ENCODE measurements at places on chromosomes 13 and 19.
A peak's percentile ranks its signal among the peaks of the same experiment; 100 is the strongest.

- DNase-seq = no peak
Measured at GRCh38 chr13:72384186-72384823, 343.1 kb downstream of the MZT1 start.

DNA sequence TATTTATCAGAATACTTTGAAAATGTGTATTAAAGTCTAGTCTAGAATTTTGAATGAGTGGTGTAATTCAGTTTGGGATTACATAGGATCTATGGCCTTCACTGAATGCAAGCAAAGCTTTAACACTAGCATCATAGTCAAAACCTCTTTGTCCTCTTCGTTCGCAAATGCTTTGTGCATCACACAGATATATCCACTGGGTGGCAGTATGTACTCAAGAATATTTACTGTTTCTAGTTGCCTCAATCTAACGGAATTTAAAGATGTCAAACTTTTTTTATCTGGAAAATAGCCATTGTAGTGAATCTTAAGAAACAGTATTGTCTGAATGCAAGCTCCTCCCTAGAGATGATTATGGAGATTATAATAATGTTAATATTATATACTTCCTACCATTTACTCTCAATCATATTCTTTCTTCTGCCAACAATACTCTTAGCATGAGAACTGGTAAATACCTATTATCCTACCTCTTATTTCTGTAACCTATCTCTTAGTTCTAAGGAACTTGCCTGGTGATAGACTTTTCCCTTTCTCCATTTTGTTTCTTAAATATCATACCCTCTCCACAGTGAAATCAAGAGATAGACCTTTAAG is 25.8 kb downstream of the LACC1 start:
- DNase-seq = no peak

GRCh38 chr13:64158908-64159307 is 2743.3 kb upstream of the PCDH20 start:
- no peak for DNase-seq

DNA sequence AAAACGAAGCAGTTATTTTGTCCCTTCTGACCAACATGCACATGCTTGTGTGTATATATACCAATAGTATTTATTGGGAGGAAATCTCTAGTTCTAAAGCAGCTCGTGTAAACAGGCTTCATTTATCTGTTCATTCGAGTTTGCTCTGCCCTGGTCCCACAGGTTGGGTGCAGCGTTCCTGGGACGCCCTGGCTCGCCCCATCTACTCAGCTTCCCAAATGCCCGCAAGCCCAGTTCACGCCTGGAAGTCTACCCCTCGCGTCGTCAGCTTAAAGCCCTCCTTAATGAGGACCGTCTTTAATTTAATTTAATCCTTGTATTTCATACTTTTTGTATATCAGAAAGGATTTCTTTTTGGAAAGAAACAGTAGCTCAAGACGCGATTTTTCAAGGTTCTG is 604 bp downstream of the THSD1 start:
- no peak for DNase-seq

DNA sequence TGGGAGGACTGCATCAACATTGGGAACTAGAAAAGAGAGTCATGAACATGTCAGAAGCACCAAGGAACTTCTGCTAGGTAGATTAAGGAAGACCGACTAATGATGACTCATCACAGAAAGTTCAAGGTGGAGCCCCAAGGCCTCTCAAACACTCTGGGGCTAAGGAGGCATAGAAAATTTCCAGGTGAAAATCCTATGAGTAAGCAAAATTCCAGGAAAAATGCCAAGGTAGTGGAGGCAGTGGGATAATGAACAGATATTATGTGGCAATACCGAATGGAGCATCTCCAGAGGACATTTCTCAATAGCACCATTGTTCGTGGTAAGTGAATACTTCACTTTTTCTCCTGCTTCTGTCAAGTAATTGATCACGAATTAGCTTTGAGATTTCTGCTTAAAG is 336.5 kb downstream of the MZT1 start:
- DNase-seq = no peak

DNA sequence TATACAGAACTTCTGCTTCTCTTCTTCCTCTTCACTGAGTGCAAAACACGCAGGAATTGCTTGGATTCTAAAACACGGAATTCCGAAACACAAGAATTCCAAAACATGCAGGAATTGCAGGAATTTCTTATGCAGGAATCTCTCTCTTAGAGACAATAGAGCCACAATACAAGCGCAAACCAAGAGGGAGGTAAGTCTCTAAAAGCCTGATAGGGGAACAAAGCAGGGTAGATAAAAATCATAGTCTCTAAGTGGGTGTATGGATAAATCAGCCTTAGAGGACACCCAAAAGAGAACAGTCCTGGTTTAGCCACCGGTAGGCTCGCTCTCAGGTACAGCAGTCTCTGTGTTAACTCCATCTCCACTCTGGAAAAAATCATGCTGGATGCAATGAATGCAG is 112.9 kb downstream of the LHFPL6 start:
- no peak for DNase-seq

DNA sequence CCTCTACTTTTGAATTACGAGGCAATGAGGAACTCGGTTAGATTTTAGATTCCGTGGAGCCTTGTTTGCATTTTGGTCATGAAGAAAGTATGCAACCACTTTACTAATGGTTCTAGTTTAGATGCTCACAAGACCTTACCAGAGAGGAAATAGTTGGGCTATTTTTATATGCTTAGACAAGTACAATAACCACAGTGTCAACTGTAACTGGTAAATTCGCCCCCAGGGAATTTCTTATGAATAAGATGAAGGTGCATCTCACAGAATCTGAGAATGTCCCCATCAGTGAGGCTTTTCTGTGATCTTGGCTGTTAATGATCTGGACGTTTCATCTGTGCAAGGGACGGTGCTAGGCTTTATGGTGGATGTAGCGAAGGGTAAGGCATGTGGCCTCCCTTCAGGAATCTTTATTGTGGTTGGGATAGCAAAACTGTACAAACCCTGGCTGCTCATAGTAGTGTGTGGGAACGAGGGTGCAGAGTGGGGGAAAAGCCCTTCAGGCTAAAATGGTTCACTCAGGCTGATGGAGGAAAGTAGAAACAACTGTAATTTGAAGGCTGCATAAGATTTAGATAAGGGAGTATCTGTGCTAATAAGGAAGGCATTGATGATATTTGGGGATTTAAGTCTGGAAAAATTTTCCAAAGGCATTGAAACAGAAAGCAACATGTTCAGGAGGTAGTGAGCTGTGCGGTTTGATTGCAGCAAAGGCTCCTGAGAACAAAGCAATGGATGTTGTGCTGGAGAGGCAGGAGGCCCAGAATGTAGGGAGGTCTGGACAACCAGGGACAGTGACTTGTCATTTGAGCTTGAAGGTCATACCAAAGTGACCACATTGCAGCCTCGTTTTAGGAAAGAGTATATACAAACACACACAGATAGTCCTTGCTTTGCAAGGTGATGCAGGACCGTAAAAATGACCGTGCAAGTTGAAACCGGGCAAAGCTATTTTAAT is 28.4 kb downstream of the UBAC2 start:
- no peak for DNase-seq

DNA sequence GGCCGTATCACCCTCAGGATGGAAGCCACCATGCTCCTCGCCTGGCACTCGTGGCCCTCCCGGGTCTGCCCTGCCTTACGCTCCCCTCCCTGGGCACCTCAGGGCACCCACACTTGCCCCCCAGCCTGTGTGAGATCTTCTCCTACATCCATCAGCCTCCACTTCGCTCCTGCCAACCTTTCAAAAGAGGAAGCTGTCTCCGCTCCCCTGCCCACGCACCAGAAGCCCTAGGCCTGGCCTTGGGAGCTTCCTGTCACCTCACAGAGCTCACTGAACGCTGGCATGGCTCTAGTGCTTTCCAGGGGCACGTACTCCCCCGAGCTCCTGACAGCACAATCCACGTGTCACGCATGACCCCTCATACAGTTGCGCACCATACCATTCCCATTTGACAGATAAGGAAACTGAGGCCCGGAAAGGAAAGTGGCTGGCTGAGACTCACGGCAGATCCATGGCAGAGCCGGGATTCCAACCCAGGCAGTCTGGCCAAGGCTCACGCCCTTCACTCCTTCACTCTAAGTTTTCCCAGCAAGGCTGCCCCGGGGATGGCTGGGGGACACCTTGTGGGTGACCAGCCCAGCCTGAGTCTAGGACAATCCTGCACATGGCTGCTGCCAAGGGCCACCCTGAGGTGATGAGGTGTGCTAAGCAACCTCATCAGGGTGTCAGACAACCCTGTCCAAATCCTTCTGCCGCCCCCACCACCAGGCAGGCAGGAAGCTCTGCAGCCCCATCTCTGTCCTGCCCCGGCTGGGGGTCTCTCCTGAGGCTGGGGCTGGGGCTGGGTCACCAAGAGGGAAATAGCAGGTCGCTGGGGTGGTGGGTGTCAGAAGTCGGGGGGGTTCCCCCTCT is 19.3 kb downstream of the PPP1R12C start:
- no peak for DNase-seq

GRCh38 chr19:42272989-42273406 is 3.9 kb downstream of the CIC start:
- no peak for DNase-seq

- no peak for DNase-seq
Measured at GRCh38 chr19:15635016-15635805, 5.5 kb upstream of the CYP4F3 start.

GRCh38 chr13:80586356-80586755 is 245.4 kb upstream of the SPRY2 start:
- DNase-seq = no peak

GRCh38 chr13:73672492-73672891 is 461.7 kb downstream of the KLF12 start:
- DNase-seq = no peak

GRCh38 chr13:50850445-50850844 is 7.0 kb upstream of the DLEU7 start:
- DNase-seq = no peak

- DNase-seq = no peak
Measured at GRCh38 chr13:26485786-26486185, 71.7 kb upstream of the WASF3 start.

- DNase-seq = no peak
Measured at GRCh38 chr13:26688980-26689379, 71.6 kb downstream of the GPR12 start.

GRCh38 chr13:77465603-77466195 is 69.8 kb upstream of the SCEL start:
- no peak for DNase-seq

DNA sequence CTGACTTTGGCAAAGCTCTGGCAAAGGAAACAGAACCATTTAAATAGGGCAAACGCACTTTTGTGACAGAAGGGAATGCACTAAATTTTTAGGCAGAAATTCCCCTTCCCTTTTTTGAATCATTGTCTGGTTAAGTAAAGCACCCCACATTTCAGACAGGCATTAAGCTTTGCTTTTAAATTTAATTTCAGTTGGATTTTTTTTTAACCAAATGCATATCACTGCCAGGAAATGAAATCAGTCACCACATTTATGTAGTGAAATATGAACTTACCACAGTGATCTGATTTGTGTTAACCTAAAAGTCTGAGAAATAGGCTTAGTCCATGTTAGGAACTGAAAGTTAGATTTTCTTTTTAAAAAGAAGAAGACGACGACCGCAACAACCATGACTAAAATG is 10.8 kb downstream of the GPR183 start:
- no peak for DNase-seq

DNA sequence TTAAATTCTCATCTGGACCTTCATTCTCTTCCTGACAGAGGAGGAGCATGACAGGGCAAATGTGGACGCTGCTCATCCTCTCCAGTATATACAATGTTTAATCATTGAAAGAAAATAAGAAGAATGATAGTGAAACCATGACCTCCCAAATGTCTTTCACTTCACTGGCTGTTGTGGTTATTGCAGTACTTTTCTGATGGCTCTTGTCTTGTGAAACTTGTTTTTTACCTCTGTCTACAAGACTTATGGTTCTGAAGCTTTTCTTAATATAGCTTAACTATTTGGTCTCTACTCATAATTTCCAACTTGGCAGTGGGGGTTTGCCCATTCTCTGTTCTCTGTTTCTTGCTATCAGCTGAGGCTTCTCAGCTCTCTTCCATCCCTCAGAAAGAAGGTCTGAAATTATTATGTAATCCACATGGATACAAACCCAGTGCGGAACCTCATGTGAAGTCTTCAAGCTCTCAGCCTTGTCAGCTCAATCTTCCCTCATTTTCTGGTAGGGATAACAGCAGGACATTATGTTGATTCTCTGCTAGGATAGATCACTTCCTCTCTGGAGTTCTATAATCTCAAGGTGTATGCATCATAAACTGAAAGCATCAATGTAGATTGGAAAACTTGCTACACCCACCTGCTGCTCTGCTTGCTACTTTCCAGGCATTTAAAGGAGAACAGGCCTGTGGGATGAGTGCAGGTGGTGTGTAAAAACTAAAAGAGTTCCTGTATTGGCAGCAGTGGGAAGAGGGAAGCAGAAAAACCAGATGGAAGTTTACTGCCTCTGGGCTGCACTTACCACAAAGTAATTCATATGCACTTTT is 250.3 kb upstream of the HTR2A start:
- DNase-seq = no peak

GRCh38 chr13:36352350-36352749 is 6.2 kb upstream of the SPART start:
- no peak for DNase-seq

GRCh38 chr19:49876422-49877019 is 634 bp downstream of the AKT1S1 start:
- DNase-seq = peak; percentile 98

GRCh38 chr19:44927746-44928145 is 13.3 kb downstream of the APOC1 start:
- no peak for DNase-seq

GRCh38 chr13:85141401-85141800 is 657.8 kb downstream of the SLITRK6 start:
- DNase-seq = no peak

GRCh38 chr13:95749545-95749944 is 72.6 kb downstream of the DNAJC3 start:
- no peak for DNase-seq

DNA sequence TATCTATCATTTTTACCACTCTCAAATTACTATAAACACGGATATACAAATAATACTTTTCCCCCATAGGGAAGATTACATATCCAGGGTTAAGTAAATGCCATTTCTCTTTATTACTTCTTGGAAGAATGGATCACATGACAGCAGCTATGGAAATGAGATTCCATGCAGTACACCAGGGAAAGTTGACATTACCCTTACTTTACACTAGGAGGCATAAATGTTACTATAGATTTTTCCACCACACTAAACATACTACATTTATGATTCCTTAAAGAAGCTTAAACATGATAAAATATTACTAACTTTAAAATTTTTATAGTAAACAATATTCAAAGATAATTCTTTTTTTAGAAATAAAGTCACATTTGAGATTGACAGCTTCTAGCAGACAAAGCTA is 611.4 kb downstream of the PCDH9 start:
- no peak for DNase-seq

GRCh38 chr13:60467098-60467497 is 70.1 kb downstream of the TDRD3 start:
- no peak for DNase-seq

All from activated CD4-positive, alpha-beta T cell treated with anti-CD3 and anti-CD28 coated beads for 1 hour (primary cell).